ENCODE measurements at places on chromosomes 7 and 10.
A peak's percentile ranks its signal among the peaks of the same experiment; 100 is the strongest.

- DNase-seq = peak; percentile 94
Measured at GRCh38 chr7:139588632-139589031, 65.1 kb downstream of the CLEC2L start.

- no peak for DNase-seq
Measured at GRCh38 chr7:30567081-30567480, 27.6 kb upstream of the GARS1 start.

GRCh38 chr7:22574754-22575520 lies 74.9 kb upstream of the STEAP1B start:
- DNase-seq = peak; percentile 18

- DNase-seq = no peak
Measured at GRCh38 chr10:4196183-4196582, 411.2 kb upstream of the KLF6 start.

Data from NB4 (cell line).